SHP77 treated with DMSO at 0.1 percent for 48 hours (cell line): ENCODE measurements at places on chromosomes 12 and 14.

GRCh38 chr12:98646294-98647090 is 1.4 kb downstream of the APAF1 start:
- no peak for DNase-seq

DNA sequence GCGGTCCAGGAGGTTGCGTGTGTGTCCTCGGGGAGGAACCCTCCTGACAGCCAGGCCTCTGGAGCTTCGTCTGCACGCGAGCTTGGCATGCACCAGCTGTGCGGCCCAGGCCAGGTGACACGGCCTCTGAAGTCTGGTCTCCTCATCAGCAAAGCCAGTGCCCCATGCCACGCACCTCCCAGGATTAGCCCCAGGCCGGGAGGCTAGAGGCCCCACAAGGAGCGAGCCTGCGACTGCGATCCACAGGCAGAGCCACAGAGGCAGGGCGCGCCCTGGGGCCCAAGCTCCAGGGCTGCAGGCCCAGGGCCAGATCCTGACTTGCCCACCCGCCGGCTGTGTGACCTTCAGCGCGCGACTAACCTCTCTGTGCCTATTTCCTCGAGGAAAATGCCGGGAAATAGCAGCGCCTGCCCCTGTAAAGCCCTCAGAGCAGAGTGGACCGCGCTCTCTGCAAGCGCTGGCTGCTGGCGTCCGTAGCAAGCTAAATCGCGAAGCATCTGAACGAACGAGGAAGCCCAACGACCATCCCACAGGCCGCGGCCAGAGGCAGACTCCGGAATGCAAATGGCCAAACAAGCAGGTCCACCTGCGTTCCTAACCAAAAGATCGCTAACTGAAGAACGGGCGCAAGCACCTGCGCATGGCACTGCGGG is 492 bp upstream of the BTBD6 start:
- DNase-seq = no peak

DNA sequence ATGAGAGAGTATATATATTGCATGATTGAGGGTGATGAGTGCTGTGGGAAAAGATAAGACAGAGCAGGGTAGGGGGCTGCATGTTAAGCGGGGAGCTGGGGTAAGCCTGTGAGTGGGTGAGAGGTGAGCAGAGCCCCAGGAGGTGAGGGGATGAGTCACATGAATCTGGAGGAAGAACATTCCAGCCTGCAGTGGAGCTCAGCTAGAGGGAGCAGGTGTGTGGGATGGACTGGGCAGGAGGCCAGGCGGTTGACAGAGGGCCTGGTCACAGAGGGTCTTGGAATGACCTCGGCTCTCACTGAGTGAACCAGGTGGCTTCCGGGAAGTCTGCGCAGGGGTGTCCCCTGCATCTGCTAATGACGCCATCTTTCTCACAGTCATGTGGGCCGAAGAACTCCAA is 44.4 kb downstream of the GIT2 start:
- peak; percentile 89 for DNase-seq

- no peak for DNase-seq
Measured at GRCh38 chr14:105470350-105471296, 4.0 kb upstream of the CRIP2 start.

DNA sequence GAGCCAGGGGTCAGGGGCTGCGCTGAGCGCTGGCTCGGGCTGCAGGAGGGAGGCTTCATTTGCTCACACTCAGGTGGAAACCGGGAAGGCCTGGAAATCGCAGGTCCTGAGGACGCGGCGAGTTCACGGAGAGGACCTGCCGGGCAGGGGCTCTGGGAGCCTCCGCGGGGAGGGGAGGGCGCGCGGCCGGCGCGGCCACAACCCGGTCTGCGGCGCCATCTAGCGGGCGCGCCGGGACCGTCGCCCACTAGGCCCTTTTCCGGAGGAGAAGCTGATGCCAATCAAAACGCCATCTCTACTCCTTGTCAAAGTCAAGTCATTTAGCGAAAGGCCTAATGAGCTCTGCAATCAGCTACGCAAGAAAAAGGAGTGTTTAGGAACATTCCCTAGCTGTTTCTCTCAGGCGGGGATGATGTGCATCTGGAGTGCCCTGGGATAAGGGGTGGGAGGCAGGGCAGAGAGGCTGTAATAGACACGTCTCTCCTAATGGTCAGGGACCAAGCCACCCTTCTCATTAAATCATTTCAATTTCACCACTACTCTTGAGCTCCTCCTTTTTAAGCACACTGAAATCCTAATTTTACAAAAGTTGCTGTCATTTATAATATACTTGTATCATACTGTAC is 885.8 kb upstream of the TMEM132C start:
- DNase-seq = peak; percentile 82

DNA sequence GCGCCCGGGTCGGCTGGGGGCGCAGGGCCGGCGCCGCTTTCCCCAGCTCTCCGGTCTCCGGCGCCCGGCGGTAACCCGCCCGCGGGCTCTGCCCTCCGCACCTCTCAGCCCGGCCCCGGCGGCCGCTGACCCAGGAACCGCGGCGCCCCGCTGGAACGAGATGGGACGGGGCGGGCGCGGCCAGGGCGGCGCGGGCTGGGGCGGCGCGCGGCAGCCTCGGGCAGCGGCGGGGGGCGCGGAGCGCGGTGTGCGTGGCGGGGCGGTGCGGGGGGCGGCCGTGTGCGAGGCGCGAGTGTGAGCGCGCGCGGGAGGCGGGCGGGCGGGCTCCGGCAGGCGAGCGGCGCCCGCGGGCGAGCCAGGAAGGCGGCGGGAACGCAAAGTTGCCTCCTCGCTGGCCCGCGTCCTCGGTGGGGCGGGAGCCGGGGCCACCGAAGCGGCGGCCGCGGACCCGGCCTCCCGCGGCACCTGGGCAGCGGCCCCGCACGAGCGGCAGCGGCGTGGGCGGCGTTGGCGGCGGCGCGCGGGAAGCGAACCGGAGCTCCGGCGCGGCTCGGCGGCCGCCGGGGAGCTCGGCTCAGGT is 671 bp upstream of the DIO3 start:
- DNase-seq = no peak

GRCh38 chr14:60326274-60326673 is 77.3 kb downstream of the PPM1A start:
- DNase-seq = no peak

GRCh38 chr12:94644141-94644979 is 6.0 kb downstream of the TMCC3 start:
- no peak for DNase-seq

DNA sequence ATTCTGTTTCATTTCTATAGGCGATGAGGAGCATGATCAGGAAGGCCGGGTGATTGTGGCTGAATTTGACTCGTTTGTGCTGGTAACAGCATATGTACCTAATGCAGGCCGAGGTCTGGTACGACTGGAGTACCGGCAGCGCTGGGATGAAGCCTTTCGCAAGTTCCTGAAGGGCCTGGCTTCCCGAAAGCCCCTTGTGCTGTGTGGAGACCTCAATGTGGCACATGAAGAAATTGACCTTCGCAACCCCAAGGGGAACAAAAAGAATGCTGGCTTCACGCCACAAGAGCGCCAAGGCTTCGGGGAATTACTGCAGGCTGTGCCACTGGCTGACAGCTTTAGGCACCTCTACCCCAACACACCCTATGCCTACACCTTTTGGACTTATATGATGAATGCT is 1.9 kb downstream of the APEX1 start:
- no peak for DNase-seq

DNA sequence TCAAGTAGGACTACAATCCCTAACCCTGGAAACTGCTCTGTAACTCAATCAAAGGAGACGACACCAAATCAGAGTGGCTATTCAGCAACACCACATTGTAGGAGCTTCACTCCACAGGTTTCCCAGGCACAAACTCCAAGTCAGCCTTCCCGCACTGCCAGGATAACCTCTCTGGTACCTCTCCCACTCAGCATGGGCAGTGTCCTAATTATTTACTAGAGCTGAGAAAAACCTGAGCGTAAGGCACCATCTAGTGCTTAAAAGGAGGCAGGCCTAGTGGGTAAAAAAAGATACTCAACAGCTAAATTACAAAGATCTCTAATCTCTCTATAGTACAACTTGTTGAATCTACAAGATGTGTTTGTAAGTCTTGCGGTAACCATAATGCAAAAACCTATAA is 36.1 kb downstream of the PARP11 start:
- no peak for DNase-seq

GRCh38 chr12:107731366-107731765 is 29.6 kb downstream of the PRDM4 start:
- DNase-seq = no peak

DNA sequence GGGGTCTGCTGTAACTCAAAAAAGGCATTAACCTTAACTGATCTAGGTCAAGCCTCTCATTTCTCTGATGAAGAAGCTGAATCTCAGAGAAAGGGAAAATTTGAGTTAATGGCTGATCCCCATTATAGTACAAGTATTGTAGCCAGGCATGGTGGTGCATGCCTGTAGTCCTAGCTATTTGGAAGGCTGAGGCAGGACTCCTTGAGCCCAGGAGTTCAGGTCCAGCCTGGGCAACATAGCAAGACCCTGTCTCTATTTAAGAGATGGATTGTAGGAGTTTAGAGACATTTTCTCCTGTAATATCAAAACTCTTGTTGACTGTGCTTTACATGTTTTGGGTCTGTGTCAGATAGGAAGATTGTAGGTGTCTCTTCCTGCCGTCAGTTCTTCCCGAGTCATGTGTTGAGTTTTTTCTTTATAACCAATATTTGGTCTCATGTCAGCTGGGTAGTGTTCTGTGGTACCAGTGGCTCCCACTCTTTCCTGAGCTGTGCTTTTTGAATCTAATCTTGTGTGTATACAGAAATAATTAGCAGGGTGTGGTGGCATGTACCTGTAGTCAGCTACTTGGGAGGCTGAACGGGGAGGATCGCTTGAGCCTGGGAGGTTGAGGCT is 8.6 kb downstream of the COPZ1 start:
- no peak for DNase-seq

DNA sequence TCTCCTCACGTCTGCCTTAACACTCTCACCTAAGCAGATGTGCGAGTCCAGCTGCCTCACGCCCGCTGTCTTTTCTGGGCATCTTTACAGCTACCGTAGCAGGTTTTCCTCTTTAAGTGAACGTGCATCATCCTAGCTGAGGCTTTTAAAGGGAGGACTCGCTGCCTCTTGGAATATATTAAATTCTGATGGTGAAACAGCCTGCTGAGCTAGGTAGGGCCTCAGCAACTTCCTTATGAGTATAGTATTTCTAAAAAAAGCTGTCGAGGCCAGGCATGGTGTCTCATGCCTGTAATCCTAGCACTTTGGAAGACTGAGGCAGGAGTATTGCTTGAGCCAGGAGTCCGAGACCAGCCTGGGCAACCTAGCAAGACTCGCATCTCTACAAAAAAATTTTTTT is 32.2 kb downstream of the TESC start:
- no peak for DNase-seq

DNA sequence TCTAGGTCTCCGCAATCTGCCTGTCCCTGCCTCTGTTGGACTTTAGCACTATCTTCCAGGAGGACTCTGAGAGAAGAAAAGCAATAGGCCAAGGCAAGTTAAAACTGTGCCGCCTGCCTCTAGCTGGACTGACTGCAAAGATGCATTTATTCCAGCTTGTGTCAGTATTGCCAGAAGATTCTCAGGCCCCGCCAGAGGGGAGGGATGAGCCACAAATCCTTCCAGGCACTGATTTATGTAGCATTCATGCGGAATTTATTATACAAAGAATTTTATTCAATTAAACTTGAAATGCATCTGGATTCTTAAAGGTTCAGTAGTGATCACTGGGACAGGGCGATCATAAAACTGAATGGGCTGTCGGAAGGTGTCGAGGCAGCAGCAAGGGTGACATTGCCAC is 19.8 kb downstream of the MMAB start:
- DNase-seq = no peak

GRCh38 chr14:74698465-74698864 is 14.4 kb downstream of the AREL1 start:
- DNase-seq = no peak

GRCh38 chr14:63510538-63510937 is 32.6 kb downstream of the PPP2R5E start:
- no peak for DNase-seq

GRCh38 chr14:71320734-71321573 is 413.7 kb downstream of the PCNX1 start:
- no peak for DNase-seq

DNA sequence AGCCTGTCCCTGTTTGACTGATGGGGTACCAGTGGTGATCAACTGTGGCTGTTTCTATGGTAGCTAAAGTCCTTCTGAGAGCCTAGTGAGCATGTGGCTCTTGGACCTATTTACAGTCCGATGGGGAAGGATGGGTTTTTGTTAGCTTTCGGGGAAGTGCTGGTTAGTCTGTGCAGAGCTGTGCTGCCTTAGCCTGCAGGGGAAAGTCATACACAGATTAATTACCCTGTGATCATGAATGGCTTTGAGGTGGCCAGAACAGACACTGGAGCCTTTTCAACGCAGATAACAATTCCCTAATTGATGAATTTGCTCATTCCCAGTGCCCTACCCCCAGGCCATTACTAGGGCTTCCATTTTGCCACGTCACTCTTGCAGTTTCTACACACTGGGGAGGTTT is 99.7 kb downstream of the WSCD2 start:
- no peak for DNase-seq

GRCh38 chr12:52005903-52006703 is 643 bp upstream of the TAMALIN start:
- no peak for DNase-seq

DNA sequence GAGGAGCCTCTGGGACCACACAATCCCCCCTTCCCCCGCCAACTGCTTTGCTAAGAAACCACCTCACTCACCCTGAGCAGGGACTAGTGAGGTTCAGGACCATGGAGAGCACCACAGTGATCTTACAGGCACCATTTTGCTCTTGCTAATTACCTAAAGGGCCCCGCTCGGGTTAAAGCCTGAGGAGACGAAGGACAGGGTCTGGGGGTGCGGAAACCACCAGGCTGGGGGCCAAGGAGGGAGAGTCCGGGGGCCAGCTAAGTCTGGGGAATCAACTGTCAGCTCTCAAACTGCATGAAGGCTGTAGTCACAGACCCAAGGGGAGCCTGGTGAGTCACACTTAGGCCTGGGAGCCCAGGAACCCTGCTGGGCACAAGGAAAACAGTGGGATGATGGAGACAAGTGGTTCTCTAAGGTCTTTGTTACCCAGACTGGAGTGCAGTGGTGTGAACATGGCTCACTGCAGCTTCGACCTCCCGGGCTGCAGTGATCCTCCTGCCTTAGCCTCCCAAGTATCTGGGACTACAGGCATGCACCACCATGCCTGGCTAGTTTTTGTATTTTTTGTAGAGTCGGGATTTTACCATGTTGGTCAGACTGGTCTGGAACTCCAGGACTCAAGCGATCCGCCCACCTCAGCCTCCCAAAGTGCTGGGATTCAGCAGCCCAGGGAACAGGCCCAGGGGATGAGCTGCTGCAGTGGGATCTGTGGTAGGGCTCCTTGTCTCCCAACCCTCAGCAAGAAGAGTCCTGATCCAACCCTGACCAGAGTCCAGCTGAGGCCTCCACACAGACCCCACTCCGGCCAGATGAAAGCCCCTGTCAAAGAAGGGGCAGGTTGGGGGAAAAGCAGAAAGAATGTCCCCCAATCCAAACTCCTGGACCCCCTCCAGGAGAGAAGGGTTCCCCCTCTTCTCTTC is 98.8 kb downstream of the CALM1 start:
- DNase-seq = no peak

GRCh38 chr12:4197922-4198763 is 75.4 kb upstream of the CCND2 start:
- DNase-seq = no peak

GRCh38 chr12:124279846-124280360 is 15.0 kb upstream of the RFLNA start:
- DNase-seq = peak; percentile 19

- DNase-seq = no peak
Measured at GRCh38 chr12:100661300-100661951, 87.9 kb downstream of the GAS2L3 start.
